AG10803 (cell line): ENCODE measurements at places on chromosomes 7 and 10.

DNA sequence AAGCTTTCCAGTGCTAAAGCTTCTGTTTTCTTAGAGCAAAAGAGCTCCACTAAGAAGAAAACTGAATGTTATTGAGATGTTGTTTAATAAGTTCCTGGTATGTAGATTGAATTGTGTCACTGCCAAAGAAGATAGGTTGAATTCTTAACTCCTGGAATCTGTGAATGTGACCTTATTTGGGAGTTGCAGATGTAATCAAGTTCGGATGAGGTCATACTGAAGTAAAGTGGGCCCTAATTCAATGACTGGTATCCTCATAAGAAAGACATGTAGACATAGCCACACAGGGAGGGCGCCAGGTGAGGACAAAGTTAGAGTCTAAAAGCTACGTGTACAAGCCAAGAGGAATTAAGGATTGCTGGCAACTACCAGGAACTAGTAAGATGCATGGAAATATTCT is 732.1 kb upstream of the C7orf33 start:
- no peak for DNase-seq

DNA sequence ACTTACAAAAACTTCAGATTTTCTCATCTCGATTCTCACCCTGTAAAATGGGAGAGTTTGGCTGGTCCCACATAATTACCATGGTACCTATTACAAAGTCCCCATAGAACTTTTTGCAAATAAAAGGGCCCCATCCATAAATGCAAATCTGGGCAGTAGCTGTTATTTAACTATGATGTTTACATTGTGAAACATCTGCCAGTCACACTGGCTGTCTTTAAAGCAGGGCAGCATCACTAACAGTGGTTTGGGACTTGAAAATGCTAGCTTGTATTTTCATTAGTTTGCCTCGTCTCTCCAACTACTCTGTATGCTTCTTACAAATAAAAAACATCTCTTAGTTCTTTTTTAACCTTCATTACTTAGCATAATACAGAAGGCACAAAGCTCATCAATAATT is 240.7 kb downstream of the FZD1 start:
- no peak for DNase-seq

DNA sequence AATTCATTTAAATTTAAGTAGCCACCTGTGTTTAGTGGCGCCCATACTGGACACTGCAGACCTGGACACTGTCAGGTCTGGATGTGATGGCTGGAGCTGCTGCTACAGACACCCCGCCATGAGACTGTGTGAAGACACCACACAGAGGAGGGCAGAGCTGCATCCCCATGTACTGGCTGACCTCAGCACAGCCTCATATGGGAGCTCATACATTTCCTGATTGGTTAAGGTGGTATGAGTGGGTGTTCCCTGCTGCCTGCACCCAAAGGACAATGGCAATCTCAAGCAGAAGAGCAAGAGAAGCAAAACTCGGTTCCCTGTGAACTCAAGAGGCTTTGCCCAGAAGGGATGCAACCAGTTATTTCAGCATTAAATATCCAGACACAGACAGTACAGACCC is 60.0 kb downstream of the DLG5 start:
- no peak for DNase-seq

GRCh38 chr7:141272417-141272816 is 198.6 kb downstream of the TMEM178B start:
- no peak for DNase-seq

DNA sequence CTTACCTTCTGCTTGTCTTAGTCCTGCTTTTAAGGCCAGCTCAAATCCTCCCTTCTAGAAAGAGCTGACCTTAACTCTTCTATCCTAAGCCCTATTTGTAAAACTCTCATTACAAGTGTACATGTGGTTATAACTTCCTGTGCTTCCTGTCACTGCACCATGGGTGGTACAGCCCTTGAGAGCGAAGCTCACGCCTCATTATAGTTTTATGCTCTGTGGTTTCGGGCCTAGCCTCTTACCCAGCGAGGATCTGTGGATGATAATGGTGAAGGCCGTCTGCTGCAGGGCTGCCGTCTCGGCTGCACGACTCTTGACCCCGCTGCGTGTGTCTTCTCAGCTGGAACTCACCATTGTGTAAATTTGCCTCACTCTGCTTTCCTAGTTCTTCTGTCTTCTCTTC is 74.6 kb downstream of the CUL1 start:
- DNase-seq: no peak

- peak; percentile 29 for DNase-seq
Observed at GRCh38 chr7:106289848-106290247, 5.1 kb upstream of the NAMPT start.

DNA sequence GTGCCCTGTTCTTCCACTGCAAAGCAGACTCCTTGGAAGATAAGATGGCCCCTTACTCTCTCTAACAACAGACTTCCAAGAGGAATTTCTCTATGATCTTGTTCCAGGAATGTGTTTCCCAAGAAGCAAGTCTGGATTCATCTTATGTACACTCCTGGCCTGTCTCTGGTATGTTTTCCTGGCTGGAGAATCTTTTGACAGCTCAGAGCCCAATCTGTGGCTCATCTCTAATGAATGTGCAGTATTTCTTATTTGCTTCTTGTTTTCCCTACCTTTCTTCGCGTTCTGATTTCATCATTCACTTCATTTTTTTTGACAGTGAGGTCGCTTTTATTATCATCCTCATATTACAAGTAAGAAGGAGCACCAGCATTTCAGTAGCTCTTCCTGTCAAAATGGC is 53.0 kb upstream of the PITRM1 start:
- DNase-seq: peak; percentile 92

DNA sequence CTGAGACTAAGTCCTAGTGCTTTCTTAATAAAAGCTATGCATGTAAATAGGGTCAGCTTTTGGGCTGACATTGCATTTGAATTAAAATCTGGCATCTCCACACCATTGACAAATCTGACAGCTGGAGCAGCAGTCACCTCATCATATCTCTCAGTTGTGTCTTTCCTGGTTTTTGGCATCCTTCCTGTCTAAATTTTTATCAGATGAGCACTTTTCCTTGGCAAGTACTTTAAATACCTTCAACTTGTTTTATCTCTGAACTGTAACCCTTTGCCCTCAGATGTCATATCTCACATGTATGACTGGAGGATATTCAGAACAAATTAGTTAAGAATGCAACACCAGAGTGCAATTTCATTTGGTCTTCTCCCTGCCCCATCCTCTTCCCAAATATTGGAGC is 1066.2 kb downstream of the LRMDA start:
- DNase-seq: peak; percentile 18

- no peak for DNase-seq
Observed at GRCh38 chr7:78161781-78162180, 363.2 kb downstream of the PHTF2 start.

GRCh38 chr7:87982116-87982515 is 48.1 kb downstream of the ADAM22 start:
- DNase-seq: no peak
